Neuronal stem cell (in vitro differentiated cells): ENCODE measurements at places on chromosomes 3 and 15.

DNA sequence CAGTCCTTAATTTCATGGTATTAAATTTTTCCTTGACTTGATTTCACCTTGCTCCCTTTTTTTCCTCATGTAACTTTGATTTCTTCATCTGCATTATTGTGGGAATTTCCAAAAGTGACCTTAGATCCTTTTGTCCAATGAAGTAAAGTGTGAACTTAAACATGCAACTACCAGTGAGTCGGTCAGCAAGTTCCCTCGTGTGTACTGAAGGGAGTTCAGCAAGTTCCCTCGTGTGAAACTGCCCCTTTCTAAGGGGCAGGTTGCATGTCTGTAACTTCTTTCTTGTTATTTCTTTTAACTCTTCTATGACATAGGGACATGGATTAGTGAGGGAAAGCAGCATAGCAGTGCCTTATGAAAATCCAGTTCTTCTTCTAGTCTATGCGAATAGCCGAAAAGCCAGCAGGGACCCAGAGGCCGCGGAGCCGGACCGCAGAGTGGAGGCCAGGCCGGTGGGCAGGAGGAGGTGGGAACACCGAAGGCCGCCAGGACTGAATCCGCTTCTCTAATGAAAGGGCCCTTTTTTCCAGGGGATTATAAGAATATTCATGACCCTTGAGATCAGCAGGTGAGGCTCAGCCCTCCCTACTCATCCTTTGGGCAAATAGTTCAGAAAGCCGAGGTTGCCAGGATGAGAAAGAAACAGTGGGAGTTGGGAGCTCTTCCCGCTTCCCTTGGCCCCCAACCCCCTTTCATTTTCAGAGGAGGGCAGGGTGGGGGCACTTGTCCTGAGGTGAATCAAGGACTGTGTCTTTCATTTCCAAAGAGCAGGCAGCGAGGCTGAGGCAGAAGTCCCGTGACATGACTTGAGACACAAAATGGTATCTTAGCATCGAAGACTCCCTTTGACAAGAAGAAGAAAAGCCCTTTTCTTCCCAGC, 117.5 kb downstream of the OPA1 start:
- no peak for DNase-seq

GRCh38 chr3:108442281-108442680, 68.1 kb downstream of the MYH15 start:
- DNase-seq: no peak

GRCh38 chr3:71805199-71805598, 20.3 kb upstream of the PROK2 start:
- no peak for DNase-seq

DNA sequence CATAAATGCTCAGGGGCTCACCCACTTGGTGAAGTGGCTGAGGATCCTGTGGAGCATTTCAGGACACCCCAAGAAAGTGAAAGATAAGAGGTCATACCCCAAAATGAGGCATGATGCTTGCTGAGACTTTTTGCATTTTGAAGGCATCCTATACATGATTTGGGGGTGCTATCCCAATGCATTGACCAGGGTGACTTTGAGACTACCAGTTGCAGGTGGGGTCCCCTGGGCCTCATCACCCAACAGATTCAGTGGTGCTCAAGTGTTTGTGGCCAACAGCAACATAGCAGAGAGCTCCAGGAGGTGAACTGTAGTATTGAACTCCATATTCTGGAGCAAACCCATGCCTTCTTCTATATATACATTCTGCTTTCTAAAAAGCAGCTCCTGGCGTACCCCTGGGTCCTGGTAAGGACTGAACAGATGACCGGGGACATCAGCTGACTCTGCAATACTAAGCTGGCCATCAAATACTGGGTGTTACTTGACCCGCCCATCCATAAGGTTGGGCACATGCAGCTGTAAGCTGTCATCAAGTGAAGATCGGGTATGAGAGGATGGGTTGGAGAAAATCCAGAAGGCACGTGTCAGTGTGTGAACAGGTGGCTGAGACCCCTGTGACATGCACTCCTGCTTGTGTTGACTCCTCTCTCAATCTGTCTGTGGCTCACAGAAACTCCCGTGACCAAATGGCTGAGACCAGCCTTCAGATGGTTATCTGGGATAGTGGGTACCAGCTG, 143.3 kb downstream of the KLF13 start:
- DNase-seq: no peak
